Gastrocnemius medialis (tissue), 4 donors: ENCODE measurements at places on chromosomes 4 and X. TPM values are rescaled to one million over a fixed set of nuclear protein-coding genes. Genes with fewer than 3 reads are reported as not detected.

Gene TMEM255A
- total RNA-seq, result not detected

Gene KIF4A
- total RNA-seq, result not detected

Gene SHROOM4
- 6.1 TPM for total RNA-seq

Gene PDGFRA
- total RNA-seq, result 20.6 TPM

Gene ENPEP
- 2.6 TPM for total RNA-seq

Gene POLN
- 0.86 TPM for total RNA-seq

Gene FDCSP
- not detected for total RNA-seq
